Activated T-helper 2 cell treated with anti-CD3 and anti-CD28 coated beads, Interferon-gamma antibody, Interleukin-2, Interleukin-4, amounts not matched to agents 10 μg/mL and 5 μg/mL and 100 μg/mL, durations not matched to agents 14 hours and 24 hours and 36 hours (primary cell): ENCODE measurements at places on chromosomes 4 and X.

DNA sequence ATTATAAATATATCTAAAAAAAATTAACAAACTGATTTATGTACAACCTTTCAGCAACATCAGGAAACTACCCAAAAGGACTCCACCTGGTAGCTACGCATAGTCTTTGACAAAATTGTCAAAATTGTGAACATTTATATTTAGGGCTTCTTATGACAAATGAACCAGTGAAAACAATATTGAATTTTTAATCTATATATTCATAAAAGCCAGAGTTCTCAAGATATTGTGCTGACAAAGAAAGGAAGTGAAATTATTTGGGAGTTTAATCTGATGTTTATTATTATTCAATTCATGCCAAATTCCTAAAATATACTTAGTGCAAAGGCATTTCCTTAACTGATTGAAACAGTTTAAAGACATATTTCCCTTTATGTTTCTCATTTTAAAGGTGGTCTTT lies 5.3 kb upstream of the SULT1B1 start:
- no peak for DNase-seq

GRCh38 chrX:38941675-38942074 lies 140.4 kb downstream of the MID1IP1 start:
- no peak for DNase-seq

- no peak for DNase-seq
Measured at GRCh38 chrX:154351183-154352011, 23.0 kb downstream of the FLNA start.

DNA sequence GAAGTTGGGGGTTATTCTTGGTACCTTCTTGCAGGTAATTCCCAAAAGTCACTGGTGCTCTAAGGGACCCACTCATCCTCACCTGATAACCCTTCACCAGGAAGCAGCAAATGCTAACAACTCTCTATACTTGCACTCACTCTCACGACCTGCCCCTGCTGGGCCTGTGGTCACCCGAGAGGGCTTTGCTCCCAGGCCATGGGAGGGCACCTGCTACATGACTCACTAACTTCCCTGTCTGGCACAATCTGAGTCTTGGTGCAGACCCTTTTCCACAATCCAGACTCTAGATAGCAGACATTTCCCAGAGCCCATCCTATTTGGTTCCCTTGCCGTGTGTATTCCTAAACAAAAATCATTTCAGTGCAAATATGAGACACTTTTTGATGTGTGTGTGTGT lies 403.8 kb upstream of the FAT1 start:
- DNase-seq, result no peak

- DNase-seq, result no peak
Measured at GRCh38 chr4:169791062-169791461, 33.3 kb upstream of the HPF1 start.

- no peak for DNase-seq
Measured at GRCh38 chr4:46986922-46987638, 6.3 kb downstream of the GABRA4 start.

DNA sequence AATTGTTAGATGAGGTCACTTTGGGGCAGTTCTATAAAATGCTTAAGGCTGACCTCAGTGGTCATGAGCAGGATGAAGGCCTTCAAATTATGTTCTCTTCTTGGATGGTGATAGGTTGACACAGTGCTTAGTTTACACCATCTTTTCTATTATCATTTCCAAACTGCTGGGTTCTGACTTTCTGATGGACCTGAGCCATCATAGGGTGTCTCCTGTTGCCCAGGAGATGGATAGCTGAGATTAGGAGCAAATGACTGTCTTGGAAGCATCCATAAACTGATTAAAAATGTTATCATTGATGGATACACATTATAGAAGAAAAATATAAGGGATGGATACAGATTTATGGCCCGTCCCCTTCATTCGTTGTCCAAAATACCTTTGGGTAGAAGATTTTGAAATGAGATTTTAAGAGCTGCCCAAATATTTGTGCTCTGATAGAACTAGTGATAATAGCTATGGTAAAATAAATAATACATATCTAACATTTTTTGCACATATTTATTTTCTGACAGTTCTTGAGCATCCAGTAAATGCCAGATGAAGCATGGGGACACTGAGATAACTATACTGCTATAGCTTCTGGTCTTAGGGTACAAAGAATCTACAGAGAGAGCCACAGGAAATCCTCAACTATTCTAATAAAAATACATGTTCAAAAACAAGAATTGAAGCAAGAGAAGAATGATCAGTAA lies 839.4 kb upstream of the LCORL start:
- DNase-seq, result no peak

GRCh38 chr4:40722576-40723161 lies 27.1 kb upstream of the NSUN7 start:
- DNase-seq, result no peak

DNA sequence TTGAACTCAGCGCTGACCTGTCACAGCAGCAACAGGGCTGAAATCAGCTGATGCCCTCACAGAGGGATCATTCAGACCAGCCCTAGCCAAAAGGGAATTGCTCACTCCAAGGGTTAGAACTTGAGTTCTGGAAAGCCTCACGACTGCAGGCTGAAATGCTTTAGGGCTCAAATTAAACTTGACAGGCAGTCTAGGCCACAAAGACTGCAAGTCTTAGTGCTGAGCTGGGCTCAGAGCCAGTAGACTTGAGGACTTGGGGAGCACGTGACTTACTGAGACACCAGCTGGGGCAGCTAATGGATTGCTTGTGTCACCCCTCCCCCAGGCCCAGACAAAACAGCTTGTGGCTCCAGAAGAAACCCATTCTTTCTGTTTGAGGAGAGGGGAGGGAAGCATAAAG lies 119.0 kb upstream of the SLC6A14 start:
- DNase-seq, result no peak

DNA sequence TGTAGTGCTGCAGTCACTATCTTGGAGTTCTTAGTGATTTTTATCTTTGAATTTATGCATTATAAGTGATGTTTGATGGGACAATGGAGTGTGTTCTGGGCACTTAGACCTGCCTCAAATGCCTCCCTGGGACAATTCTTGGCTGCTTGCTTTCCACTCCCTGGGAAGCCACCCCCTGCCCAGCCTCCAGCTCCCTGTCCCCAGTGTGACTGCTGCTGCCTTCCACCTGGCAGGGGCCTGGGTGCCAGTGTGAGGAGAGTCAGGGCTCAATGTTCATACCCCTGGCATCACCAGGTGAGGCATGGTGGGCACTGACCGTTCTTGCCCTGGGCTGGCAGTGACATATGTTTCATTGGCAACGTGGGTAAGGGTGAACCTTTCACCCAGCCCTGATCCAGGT lies 14.8 kb downstream of the MSX1 start:
- no peak for DNase-seq

DNA sequence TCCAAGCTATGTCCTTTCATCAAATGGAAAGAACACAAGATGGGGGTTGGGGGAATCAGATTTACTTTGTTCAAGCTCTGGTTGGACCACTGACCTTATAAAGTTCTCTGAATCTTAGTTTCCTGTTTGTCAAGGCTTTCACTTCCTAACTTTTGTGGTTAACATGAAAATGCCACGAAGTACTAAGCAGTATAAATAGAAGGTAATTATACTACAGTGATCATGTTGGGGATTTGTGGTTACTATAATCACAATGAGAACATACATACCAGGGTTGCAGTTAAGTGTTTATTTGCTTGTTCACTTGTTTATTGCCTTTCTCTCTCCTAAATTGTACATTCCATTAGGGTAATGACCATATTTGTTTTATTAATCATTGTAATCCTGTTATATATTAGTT lies 53.2 kb downstream of the SPRY1 start:
- DNase-seq, result no peak

- DNase-seq, result no peak
Measured at GRCh38 chrX:130529531-130529930, 127.7 kb downstream of the RBMX2 start.

- DNase-seq, result no peak
Measured at GRCh38 chr4:37779896-37780295, 46.6 kb upstream of the PGM2 start.

DNA sequence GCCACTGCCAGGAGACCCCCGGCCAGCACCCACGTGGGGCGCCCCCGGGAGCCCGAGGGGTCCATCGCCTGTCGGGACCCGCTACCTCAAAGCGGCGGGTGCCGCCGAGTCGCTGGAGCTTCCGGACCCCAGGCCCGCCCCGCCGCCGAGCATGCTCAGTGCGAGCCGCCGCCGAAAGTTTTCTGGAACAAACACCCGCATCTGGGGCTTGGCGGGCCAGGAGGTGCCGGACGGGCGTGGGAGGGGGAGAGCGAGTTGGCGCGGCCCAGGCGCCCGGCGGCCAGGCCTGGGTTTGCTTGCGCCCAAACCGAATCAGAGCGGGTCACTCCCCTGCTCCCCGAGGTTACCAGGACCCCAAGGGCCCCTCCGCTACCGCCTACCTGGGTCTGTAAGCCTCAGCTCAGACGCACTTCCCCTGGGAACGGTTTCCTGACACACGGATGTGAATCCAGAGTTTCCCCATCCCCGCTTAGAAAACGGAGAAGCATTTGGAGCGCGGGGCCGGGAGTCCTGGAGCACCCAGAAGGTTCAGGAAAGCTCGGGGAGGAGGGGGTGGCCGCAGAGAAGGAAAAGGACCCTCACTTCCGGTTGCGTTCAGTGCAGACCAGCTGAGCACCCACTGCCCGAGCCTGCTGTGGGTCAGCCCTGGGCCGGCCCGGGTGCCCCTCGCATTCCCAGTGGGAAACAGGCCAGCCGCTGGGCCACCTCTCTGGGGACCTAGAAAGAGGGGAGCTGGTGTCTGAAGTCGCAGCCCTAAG lies at the start of gene EVC2:
Gene EVC2, minus strand, starts transcription at position 111 of the 758 bp plus-strand sequence. Its CDS starts 46 bp downstream, at position 65.
- DNase-seq, result no peak

- DNase-seq, result no peak
Measured at GRCh38 chr4:121377076-121377475, 3.7 kb downstream of the QRFPR start.

- DNase-seq, result no peak
Measured at GRCh38 chr4:7648544-7649395, 214.0 kb upstream of the PSAPL1 start.

DNA sequence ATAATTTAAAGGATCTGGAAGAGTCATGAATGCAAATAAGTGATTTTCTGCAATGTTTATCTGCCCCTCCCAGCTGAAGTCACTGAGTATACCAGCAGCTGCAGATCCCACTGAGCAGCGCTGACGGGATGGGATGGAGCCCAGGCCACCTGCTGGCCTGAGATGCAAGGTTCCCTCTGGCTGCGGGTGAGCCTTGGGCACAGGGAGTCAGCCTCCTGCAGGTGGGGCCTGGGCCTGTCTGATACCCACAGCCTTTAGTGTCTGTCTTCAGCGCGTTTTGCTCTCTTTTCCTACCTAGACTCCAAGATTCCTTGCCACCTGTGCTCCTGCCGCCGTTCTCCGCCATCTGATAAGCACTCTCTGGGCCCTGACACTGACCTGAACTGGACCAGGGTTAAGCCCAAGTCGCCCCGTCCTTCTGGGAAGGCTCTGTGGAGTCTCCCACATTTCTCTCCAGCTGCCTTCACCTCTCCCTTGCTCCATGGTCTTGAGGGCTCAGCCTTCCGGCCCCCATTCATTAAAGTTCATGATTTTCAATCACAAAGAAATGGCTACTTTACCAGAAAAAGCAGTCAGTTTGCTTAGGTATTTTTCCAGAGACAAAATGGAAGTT lies 223.1 kb upstream of the FAT1 start:
- DNase-seq, result no peak

- no peak for DNase-seq
Measured at GRCh38 chr4:18394656-18395055, 373.1 kb upstream of the LCORL start.

DNA sequence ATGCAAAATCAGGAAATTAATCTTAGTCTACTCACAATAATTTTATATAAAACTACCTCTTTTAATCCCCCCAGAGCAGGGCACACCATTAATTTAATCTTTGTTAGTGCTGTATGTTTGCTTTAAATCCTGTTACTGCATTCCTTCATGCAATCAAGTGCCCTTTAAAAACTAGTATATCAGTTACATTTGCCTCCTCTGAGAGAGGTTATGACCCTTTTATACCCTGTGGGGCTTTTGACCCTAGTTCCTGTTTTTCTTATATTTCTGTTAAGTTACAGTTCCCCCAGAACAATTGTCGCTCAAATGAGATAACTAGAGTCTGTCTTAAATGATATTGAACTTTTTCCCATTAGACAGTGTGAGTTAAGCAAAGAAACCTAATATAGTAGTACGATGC lies 46.2 kb downstream of the GPC4 start:
- DNase-seq, result no peak

- DNase-seq, result no peak
Measured at GRCh38 chrX:65871671-65872311, 168.1 kb downstream of the VSIG4 start.

- no peak for DNase-seq
Measured at GRCh38 chr4:107404591-107405300, 315.3 kb downstream of the PAPSS1 start.

DNA sequence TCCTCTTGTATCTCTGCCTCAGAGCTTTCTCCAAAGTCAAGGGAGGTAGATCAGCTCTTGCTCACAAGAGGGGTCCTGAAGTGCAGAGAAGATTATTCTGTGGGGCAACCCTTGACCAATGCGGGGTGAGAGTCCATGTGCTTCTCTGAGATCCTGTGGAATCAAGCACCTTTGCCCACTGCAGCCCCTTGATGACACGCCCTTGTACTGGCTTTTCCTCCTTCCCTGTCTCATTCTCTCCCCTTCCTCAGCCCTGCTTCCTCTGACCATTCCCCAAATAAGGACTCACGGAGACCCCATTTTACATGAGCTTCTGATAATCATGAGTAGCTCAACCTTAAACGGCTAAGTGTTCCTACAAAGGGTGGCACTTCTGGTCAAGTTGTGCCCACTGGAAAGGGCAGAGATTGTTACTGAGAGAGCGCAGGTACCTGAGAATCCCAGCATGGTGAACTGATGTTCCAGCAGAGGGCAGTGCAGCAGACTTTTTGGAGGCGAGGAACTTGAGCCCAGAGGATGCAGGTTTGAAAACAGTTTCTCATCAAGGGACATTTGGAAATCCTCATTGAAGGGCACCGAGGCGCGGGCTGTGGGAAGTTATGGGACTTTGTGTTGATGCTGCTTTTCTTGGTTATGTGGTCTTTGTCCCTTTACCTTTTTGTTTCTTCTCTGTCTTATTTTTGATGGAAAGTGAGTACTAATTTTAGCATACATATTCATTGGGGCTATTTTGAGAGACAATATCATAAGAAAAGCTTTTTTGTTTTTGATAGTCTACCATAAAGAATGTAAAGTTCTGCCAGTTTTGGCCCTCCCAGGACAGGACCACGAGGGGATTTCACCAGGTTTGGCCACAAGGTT lies 201.3 kb downstream of the RBM46 start:
- DNase-seq, result no peak

GRCh38 chr4:74311696-74312313 lies 3.5 kb downstream of the EPGN start:
- no peak for DNase-seq

GRCh38 chr4:111074523-111075114 lies 451.7 kb upstream of the PITX2 start:
- no peak for DNase-seq

DNA sequence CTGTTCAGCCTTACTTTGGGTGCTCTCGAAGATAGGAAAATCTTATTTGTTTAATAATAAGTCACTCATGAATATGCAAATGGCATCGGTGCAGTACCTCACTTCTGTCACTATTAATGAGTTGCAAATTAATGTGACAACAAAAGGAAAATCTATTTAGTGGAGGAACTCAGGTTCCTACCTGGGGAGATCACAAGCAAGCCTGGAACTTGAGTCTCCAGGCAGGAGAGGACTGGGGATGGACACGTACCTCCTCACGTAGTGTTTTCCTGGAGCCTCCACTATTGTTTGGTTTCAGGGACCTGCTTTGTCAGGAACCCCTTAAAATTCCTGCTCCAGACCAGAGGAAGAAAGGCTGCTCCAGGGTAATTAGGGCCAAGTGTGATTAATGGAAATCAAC lies 82.1 kb downstream of the BCOR start:
- DNase-seq, result no peak
